ENCODE measurements at places on chromosomes 6 and 20.

GRCh38 chr20:57440678-57441509 lies 49.7 kb downstream of the RBM38 start:
- no peak for DNase-seq

DNA sequence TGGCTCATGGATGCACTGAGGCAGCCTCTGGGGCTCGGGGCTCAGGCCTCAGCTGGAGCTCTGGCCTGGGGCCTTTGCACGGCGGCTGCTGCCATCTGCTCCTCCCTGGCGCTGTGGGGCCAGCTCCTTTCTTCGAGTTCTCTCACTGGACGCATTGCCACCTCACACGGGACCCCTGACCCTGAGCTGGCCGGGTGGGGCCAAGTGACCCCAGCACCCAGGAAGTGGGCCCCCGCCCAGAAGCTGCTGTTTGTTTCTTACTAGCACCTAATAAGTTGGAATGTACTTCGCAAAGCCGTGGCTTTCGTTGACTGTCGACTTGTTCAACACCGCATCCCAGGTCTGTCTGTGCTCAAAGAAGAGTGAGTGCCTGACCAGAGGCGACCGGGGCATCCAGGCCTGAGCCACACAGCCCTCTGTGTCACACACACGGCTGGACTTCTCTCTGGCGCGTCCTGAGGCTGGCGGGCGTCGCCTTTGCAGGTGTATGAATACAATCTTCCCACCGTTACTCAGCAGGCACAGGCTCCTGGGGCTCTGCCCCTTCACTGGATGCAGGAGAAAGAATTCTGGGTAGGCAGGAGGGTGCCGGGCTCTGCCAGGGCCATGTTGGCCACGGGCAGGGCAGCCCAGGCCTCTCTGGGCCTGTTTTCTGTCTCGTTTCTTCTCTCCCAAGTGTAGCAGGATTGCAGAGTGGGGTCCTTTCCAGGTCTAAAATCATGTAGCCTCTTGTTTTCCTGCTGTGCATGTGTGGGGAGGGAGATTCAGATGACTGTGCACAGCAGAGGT lies 112.9 kb downstream of the DLL1 start:
- DNase-seq, result no peak

DNA sequence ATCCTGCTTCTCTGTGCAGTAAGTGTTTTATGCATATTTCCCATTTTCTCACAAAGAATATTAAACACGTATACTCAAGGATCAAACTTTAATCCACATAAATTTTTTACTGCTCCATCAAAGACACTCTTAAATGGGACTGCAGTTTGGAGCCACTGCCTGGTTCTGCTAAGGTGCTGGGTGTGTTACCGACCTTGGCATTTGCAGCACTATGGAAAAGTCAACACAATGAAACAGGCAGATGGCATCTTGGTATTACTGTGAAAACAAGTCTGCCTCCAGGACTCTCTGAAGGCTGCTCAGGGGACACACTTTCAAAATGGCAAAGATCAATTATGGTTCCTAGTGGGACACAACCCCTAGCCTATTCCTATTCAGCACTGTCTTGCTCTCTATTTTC lies 17.3 kb upstream of the HLA-G start:
- no peak for DNase-seq

GRCh38 chr6:38554014-38554413 lies 85.7 kb downstream of the BTBD9 start:
- no peak for DNase-seq

- no peak for DNase-seq
These were observed 215.1 kb downstream of the SOX4 start for GRCh38 chr6:21808551-21809242.

DNA sequence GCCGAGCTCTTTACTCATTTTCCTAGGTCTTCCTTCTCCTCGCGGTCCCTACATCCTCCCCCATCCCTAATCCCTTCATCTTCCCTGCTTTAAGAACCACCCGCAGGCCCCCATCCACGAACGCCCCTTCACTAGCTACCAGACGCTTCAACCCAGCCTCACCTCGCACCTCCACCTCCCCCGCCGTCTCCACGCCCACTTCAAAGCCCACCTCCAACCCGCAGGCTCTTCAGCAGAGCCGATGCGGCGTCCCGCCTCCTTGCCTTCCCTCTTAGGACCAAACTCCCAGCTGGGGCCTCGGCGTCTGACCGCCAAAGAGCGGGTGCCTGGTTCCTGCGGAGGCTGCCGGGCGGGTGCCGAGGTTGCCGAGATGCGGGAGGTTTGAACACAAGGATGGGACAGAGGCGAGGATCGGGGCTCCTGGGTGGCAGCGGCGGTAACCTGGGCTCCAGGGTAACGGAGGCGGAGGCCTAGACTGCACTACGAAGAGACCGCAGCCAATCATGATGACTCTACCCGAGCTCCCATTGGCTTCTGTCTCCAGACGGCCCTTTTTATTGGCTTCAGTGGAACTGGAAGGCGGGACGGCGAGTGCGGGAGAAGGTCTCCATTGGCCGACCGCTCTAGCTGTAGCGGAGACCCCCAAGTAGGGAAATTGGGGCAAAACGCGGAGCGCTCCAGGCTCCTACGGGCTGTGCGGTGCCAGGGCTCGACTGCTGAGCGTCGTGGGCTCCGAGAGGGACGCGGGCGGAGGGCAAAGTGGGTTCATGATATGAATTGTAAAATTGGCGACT lies at the start of gene LCA5:
TSS of gene LCA5 (minus strand) at position 477 of the 794 bp plus-strand sequence. CDS start 18,536 bp downstream, outside the sequence.
- DNase-seq, result peak; percentile 82

GRCh38 chr20:62142252-62143080 lies 728 bp downstream of the PSMA7 start:
- DNase-seq, result no peak

GRCh38 chr6:524803-525202 lies 132.1 kb downstream of the HUS1B start:
- peak; percentile 42 for DNase-seq

DNA sequence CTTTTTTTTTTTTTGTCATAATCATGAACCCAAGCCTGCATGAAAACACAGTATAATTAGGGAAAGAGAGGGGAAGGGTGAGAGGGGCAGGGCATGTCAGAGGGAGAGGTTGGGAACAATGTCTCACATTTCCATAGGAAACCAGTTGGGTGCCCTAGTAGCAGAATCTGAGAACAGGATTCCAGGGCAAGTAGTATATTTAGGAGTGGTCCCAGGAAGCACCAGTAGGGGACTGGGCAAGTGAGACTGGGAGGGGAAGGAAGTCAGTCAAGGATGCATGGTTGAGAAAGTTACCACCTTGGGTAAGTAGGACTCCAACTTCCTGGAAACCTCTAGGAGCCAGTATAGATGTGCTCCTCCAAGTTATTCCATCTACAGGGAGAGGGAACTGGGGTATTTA lies 88.6 kb upstream of the MAFB start:
- DNase-seq, result no peak

- DNase-seq, result peak; percentile 59
These were observed 3.4 kb upstream of the TBC1D7 start for GRCh38 chr6:13331516-13332348.

Data from CD4-positive, alpha-beta T cell treated with Interleukin-2 at 100 ng/mL for 4 hours (primary cell).